ENCODE measurements at places on chromosomes 16 and 17.

DNA sequence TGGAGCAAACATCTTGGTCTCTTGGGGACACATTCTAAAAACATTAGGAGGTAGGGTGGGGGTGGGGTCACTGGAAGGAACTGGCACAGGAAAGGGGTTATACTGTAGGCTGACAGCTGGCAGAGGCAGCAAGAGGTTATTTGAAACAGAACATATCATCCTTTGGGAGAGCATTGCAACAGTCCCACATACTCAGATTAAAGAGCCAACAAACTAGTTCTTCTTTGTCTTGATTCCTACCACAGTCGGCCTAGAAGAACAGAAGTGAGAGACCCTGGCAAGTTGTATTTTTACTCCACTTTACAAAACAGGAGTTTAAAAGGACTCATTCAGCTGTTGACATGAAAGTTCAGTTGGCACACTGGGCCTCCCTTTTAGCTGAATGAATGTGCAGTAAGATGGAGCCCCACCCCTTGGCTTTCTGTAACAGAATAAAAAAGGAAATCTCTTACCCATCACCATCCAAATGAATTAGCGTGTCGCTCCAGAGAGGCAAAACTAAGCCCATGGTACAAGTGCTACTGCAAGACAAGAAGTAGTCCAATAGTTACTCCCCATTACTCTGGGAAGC lies 54.6 kb upstream of the CORO6 start:
- DNase-seq, result no peak

- DNase-seq, result no peak
Measured at GRCh38 chr17:73234736-73235135, 26.9 kb downstream of the CPSF4L start.

DNA sequence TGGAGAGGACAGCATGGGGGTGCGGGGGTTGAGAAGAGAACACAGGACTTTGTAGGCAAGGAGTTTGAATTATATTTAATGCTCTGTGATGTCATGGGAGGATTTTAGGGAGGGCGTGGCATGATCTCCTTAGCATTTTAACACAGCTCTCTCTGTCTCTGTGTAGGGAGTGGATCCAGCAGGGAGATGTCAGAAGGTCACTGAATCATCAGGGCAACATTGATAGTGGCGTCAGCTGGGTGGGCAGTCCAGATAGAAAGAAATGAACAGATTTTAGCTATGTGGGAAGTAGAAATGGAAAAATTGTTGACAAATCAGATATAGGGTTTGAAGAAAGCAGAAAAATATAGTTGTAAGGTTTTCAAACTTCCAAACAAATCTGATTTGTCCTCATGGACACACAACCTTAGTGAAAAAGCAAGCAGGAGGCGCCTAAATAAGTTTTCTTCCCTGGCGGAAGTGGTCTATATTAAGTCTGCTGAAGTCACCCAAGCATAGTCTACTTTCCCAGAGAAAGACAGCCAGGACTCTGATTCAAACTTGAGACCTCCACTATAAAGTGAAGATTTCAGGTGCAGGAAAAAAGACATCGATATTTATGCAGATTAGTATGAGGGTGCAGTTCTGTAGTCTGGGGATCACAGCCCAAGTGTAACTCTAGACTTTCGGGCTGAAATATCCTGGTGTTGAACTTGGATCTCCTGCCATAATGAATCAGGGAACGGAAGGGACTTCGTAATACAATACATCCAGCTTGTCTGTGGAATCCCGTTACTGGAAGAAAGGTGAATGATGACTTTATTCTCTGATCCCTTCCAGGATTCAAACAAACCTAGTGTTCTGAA lies 10.1 kb upstream of the PCTP start:
- DNase-seq, result no peak

- DNase-seq, result peak; percentile 66
Measured at GRCh38 chr16:29962344-29962994, 590 bp downstream of the TMEM219 start.

DNA sequence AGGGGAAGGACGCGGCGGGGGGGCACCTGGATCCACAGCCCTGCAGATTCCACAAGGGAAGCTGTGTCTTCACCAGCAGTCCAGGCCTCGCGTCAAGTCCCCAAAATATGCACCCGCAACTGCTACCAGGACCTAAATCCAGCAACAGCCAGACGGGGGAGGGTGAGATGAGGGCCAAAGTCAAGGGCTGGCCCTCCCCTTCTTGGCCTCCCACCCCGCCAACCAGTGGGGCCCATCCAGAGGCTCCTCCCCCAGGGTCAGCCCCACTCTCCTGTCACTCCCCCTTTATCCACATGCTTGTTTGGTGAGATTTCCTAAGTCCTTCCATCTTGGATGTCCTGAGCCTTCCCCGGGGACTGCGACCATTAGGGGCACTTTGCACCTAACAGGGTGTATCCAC lies 138.7 kb downstream of the ENGASE start:
- DNase-seq, result no peak

GRCh38 chr17:72697602-72698146 lies 394.8 kb downstream of the SLC39A11 start:
- no peak for DNase-seq

DNA sequence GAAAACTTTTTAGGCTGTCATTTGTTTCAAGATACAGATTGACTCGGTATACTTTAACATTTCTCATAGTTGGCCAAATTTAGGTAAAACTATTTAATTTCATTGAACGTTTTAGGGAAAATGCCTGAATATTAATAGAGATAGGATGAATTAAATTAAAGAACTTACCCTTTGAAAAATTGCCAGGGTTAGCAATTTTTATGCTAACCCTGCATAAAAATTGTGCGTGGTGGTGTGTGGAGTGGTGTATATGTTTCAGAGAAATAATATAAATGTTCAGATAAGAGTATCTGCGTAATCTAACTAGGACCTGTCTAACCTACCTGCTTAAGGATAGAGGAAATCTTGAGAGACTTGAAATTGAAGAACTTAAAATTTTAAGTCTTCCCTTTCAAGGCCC lies 21.4 kb downstream of the NF1 start:
- DNase-seq, result no peak

- peak; percentile 80 for DNase-seq
Measured at GRCh38 chr17:1087381-1088241, 90.7 kb downstream of the TIMM22 start.

DNA sequence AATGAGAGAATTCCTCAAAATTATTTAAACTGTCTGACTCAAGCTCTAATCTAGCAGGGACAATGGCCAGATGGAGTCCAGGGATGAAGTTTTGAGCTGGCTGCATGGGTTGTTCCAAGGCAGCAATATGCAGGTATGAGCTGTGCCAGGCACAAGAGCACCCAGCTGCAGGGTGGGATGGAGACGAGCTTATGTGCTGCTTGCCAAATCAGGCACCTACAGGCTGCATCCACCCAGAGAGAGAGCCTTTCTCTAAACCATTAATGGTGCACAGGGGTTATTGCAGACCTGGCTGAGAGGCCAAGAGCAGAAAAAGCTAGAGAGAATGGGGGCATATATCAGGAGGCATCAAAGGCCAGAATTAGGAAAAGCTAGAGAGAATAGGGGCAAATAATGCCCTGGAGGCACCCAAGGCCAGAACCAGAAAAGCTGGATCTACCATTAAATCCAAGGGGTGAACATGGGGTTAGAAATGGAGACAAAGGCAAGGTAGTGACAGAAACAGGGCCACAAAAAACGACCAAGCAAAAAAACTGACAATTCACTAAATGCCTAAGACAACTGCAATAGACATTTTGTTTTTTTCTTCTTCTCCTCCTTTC lies 11.0 kb downstream of the KRT33A start:
- DNase-seq, result no peak
